ENCODE measurements at places on chromosomes 2 and 18.

- DNase-seq, result no peak
Observed at GRCh38 chr2:112597537-112598322, 13.3 kb downstream of the CHCHD5 start.

GRCh38 chr2:49210191-49210590 is 55.9 kb upstream of the FSHR start:
- DNase-seq, result no peak

GRCh38 chr2:239303711-239304532 is 96.9 kb downstream of the HDAC4 start:
- DNase-seq, result no peak

DNA sequence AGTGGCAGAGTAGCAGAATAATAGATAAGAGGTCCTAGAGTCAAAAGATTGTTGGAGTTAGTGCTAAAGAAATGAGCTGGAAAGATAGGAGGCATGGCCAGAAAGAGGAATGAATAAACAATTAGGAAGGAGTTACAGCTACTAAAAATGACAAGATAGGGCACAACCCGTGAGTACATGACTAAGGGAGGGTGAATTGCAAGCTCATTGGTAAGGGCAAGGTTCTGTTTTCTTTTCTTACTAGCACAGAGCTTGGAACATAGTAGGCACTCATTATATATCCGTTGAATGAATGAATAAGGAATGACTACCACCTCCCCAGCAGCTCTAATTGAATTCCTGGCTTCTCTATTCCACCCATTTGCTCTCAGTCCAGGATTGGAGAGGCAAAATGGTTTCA is 5.7 kb upstream of the MARCO start:
- no peak for DNase-seq

DNA sequence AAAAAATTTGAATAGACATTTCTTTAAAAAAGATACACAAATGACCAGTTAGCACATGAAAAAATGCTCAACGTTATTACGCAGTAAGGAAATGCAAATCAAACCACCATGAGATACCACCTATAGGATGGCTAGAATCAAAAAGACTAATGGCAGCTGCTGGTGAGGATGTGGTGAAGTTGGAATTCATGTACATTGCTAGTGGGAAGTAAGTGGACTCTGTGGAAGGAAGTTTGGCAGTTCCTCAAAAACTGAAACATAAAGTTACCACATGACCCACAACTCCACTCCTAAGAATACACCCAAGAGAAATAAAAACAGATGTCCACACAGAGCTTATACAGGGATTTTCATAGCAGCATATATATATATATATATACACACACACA is 51.2 kb downstream of the MBP start:
- DNase-seq, result no peak

GRCh38 chr2:150424406-150424805 is 63.1 kb downstream of the RND3 start:
- no peak for DNase-seq

DNA sequence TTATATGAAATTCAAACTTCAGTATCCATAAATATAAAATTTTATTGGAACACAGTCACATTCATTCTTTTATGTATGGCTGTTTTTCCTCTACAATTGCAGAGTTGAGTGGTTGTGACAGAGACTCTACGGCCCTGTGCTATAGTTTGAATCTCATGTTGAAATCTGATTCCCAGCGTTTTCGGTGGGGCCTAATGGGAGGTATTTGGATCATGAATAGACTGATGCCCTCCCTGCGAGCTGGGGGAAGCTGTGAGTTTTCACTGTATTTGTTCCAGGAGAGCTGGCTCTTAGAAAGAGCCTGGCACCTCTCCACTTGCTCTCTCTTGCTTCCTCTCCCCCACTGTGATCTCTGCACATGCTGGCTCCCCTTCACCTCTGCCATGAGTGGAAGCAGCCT is 1.7 kb downstream of the PFN4 start:
- DNase-seq, result no peak

GRCh38 chr2:195507447-195508138 is 149.4 kb upstream of the SLC39A10 start:
- no peak for DNase-seq

DNA sequence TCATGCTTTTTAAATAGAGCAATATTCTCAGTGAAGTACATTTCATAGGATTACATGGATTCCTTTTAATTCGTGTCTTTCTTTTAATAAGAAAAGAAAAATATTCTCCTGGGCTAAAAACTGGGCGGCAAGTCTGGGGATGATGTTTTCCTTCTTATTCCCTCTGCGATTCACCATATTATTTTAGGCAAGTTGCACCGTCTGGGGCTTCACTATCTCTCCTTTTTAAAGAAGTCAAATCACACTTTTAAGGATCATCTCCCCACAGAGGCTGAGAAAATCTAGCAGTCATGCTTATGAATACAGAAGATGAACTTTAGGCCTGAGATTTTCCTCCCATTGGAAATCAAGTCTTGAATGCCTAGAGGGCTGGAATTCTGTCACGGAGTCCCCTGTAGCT is 104.1 kb downstream of the COPS8 start:
- DNase-seq, result no peak

DNA sequence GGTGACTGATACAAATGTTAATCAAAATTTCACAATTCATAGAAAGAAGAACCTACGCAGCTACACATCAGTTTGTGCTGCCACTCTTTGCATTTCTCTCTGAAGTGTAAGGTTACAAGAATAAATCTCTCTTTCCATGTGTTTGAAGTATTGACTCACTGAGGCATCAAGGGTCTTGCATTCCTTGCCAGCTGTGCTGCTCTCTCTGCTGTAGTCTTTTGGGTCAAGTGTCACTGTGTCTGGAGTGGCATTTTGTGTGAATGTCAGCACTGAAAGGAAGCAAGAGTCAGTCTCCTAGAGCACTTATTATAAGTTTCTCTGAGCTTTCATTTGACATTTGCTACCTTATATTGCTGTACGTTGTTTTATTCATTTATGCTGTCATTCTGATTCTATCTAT is 1696.1 kb upstream of the LRRTM1 start:
- no peak for DNase-seq

- DNase-seq, result no peak
Observed at GRCh38 chr2:99653433-99653832, 163.6 kb upstream of the REV1 start.

GRCh38 chr2:24832931-24833701 is 39.9 kb downstream of the CENPO start:
- DNase-seq, result no peak

DNA sequence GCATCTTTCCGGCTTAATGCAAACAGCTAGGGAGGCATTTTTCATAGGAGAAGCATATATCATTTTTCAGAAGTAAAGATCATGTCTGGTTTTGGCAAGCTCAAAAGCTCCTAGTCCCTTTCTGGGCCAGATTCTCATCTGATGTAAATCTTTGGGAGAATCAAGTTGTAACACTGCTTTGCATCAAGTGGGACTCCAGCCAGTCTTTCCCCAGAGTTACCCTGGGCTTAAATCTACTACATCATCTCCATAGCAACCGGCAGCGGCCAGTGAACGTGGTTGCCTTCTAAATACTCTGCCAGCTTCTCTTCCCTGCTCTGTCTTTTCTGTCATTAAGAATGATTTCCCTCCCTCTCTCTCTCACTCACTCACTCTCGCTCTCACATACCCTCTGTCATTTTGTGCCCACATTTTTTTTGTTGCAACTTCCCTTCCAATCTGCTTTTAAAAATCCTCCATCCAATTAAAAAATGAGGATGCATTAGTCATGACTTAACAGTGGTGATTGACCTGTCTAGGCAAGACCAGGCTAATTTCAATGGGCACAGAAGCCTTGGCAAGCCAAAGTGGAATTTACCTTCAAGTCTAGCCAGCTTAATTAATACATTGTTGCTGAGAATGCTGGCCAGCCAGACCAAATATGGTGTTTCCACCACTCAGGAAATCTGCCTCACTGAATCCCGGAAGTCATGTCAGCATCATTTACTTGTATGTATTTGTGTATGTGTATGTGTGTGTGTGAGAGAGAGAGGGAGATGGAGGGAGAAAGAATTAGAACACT is 93.0 kb downstream of the NRP2 start:
- no peak for DNase-seq

DNA sequence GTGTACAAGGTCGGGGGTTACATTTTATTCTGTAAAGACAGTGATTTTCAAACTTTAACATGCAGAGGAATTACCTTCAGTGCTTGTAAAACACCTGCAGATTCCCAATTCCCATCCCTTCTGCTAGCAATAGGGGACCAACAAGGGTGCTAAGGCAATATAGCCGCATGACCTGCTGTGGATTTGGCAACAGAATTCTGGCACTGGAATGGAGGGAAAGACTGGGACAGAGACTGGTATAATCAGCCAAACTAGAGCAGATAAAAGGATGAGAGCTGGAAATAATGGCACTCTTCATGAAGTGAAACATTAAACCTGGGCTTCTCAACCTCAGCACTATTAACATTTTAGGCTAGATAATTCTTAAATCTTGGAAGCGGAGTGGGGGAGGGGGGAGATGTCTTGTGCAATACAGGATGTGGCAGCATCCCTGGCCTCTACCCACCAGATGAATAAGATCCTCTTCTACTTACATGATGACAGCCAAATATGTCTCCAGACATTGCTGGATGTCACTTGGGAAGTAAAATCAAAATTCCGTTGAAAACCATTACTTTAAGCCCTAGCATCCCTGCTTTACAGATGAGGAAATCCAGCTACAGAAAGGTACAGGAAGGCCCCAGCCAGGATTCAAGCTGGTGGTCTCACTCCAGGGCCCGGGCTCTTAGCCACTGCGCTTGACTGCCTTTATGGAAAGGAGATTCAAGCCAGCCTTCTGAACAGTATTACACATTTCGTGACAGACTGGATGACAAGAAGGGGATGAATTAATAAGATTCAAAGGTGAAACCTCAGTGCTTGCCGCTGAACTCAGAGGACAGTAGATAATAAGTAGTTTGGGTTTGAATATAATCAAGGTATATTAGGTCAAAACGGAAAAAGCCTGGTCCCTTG is 1.7 kb downstream of the EVA1A start:
- no peak for DNase-seq

DNA sequence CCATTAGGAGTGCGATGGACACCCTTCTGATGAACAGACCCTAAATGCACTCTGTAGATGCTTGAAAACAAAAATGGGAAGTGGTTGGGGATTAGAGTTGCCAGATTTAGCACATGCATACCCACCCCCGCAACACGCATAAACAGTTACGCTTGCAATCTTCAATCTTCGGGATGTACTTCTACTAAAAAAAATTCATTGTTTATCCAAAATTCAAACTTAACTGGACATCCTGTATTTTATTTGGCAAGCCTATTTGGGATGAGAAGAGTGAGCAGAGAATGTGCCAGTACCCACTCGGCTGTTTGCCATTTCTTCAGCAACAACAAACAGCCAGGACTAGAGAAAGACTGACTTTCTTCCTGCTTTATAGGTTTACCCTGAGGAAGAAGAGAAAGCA is 18.4 kb downstream of the KIAA2012 start:
- no peak for DNase-seq

DNA sequence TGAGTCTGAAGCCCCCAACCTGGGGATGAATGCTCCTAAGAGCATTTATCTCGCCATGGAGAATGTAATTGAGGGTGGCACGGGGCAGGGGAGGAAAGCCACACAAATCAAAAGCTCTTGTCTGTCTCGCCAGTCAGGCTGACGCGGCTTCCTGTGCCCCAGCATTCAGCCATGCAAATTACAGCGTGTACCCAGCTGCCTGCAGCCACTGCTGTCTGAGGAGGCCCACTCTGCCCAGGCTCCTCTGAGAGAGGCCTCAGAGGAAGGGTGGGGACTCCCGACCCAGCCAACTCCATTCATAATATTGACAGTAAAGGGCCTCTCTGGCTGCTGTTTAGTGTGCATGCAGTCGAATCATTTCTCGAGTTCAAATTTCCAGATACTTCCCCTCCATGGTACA is 22.0 kb downstream of the SMAD7 start:
- DNase-seq, result no peak

GRCh38 chr2:191760655-191761262 is 82.8 kb downstream of the NABP1 start:
- DNase-seq, result no peak

- no peak for DNase-seq
Observed at GRCh38 chr2:45950606-45951005, 299.1 kb downstream of the PRKCE start.
